ENCODE measurements at places on chromosomes 2 and 18.

DNA sequence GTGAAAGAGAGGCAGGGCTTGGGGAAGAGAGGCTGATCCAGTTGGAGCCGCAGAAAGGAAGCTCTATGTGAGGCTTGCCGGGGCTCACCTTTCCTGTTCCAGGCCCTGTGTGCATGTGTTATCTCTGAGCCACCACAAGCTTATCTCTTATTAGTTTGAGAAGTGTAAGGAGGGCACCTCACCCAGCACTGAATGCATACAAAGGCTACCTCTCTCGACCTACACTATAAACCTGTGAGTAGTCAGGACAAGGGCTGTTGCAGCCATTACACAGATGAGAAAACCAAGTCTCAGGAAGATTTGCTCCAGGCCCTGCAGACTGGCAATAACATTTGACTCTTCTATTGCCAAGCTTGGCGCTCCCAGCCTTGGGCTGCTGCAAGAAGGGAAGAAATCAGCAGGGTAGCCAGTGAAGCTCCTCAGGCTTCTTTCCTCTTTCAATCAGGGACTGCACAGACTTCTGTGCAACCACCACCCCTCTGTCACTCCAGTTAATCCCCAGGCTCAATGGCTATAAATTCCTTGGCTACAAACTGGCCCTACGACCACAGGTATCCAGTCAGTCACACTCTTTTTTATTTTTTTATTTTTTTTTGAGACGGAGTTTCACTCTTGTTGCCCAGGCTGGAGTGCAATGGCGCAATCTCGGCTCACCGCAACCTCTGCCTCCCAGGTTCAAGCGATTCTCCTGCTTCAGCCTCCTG is 73.8 kb downstream of the CLHC1 start:
- no peak for DNase-seq

- DNase-seq, result no peak
Observed at GRCh38 chr2:121028577-121028976, 256.4 kb downstream of the TFCP2L1 start.

- no peak for DNase-seq
Observed at GRCh38 chr2:178860551-178860950, 53.3 kb upstream of the TTN start.

- no peak for DNase-seq
Observed at GRCh38 chr18:6878556-6879297, 149.2 kb downstream of the ARHGAP28 start.

- no peak for DNase-seq
Observed at GRCh38 chr2:66563473-66563872, 128.5 kb downstream of the MEIS1 start.

DNA sequence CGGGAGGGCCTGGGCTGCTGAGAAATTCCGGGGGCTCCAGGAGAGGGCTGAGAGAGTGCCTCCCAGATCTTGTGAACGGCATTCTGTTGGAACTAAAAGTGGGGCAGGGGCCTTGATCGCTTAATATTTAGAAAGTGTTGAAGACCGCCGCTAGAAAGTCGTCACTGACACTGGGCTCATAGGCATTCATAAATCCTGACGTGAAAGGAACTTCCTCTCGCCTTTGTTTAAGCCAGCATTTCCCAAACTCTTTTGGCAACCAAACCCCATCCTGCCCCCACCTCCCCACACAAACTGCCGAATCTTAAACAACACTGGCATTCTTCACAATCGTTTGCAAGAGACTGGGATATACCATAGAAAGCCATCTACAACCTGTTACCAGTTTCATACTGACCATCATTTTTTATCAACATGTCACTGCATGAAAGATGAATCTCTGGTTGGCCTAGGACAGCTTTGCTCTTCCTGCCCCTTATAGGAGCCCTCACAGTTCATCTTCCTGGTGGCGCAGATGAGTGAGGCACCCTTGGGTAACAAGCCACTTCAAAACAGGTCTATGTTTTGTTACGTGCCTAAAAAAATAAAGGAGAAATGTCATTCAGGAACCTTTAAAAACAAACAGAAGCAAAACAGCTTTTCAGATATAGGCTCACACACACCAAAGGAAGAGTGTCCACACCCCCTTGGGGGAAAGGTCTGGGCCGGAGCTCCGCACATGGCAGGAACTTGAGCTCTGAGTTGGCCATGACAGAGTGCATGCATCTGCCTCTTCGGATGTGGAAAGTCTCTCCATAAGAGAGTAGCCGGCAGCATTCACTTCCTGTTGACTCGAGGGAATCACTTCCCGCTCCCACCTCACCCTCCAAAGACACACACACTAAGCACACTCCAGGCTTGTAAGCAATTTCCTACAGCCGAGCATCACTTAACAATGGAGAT is 13.0 kb downstream of the MTERF4 start:
- no peak for DNase-seq

DNA sequence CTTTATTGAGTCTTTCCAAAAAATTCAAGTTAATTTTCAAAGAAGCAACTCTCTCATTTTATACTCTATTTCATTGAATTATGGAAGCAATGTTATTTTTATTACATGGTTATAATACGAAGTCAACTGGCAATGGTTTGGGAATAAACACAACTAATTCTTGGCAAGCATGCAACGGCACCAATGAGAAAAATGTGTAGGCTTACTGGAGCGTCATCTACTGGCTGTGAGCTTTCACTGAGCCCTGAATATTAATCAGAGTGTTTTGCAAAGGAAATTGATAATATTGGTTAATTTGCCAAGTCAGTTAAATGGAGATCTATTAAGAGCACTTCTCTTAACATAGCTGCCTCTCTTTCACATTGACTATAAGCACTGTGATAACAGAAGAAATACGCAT is 163.9 kb downstream of the IKZF2 start:
- no peak for DNase-seq

- no peak for DNase-seq
Observed at GRCh38 chr2:8548065-8548618, 133.7 kb upstream of the ID2 start.

DNA sequence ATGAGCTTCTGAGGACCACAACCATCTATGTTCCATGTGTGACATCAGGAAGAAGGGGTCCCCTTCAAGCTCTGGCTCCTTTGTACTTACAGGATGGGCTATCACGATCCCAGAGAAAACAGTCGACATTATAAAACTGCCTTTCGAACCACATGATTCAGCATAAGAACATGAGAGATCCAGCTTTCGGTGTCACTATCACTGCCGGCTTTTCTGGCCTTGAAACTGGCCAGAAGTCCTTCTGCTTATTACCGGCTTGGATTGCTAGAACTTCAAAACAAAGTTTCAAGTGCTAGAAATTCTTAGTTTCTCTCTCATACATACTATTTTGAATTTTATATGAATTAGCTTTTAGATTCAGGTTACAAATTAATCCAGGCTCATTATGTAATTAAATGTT is 138.9 kb downstream of the PID1 start:
- DNase-seq, result no peak

DNA sequence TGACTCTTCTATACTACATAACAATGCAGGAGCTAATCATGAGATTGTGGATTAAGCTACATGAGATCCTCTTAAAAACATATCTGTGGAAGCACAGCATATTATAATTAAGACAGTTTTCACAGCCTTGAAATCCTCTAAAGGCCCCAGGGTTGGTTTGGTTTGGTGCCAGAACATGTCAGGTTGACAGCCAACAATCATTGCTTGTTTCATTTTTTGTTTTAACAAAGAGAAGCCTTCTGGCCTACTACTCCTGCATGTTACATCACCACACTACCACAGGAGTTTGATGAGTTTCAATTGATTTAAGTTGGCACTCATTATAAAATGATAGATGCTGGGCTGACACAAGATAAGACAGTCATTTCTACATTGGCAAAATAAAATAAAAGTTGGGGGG is 255.9 kb upstream of the ERBB4 start:
- no peak for DNase-seq

DNA sequence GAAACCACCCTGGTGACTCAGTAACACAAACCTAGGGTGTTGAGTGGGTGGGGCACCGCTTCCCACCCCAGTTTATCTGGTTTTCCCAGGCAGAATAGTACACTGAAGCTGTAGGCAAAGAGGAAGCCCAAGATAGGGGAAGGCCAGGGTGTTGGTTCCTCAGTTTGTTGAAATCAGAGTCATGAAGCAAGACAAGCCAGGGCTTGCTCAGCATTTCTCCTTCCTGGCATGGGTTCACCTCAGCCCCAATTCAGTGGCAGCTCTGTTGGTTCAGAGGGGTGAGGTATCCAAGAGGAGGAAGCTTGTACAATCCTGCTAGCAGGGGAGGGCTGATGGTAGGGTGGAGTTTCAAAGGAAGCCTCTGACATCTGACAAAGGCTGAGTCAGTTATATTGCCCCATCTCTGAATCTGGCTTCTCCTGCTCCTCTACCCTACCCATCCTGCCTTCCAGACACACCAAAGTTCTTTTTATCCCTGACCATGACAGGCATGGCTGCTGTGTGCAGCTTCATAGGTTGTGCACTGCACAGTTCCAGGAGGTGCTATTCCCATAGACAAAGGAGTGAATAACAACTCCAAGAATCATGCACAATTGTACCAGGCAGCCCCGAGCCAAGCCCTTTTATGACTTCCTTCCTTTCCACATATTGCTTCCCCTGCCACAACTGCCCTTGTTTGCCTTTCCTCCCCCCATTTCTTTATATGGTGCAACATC is 24.9 kb upstream of the RAB10 start:
- no peak for DNase-seq

DNA sequence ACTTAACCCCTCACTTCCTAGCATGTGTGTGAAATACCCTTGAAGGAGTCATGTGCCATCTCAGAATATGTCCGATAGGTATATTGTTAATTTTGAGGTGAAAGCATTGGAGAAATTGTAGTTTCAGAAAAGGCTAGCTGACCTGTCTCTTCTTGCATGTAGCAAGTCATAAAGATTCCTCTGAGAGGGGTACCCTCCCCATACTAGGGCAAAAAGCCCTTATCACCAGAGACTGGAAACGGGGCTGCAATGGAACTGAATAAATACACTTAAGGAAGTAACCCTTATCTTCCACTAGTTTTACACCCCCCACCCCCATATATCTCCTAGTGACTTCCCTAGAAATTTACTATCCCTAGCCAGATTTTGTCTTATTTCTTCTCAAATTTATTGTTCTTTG is 1.8 kb upstream of the SF3B6 start:
- DNase-seq, result no peak

DNA sequence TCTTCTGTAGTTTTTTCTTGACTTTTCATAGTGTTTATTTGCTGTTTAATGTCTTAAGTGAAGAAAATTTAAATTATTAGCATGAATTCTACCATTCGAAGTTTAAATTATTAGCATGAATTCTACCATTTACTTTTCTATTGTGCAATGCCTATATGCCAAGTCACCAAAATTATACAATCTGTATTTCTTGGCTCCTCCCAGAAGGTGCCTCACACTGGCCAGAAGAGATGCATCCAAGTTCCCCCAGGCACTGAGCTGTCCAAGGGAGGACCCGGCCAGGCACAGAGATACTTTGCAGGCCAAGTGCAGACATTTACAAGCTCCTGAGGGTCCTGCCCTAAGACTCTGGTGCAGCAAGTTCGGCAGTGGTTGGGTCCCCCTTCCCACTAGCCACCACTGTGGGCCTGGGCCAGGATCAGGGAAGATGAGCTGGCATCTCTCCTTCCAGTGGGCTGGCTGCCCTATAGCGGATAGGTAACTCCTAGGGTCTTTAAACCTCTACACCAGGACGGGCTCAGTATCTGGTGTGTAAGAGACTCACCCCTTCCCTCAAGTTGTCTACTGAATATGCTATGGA is 31.3 kb downstream of the TMEM247 start:
- no peak for DNase-seq

DNA sequence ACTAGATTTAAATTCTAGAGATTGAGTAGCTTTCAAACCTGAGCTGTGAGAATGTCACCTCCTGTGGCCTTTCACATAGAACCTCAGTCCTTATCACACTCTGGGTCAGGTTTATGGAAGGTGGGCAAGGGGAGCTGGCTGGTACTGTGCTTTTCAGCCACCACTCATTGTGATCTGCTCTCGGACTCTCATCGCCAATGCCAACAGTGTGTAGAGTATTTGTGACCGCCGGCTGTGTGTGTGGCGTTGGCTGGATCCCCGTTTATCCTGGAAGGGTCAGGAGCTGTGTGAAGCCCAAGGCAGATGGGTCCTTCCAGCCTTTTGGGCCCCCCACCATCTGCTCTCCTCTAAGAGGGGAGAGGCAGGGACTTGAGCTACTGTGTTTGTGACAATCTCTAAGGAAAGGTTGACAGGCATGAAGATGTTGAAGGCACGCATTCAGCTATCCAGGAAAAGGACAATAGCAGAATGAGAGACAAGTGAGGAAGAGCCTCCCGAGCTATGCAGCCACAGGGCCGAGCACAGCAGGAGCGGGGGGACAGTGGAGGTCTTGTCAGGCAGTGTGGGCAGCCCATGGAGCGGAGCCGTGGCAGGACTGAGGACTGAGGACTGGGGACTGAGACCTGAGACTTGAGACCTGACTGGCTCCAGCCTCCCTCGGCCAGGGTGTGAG is 107.1 kb upstream of the TPO start:
- DNase-seq, result no peak

- peak; percentile 42 for DNase-seq
Observed at GRCh38 chr2:181891966-181892798, 652 bp downstream of the ITPRID2 start.

DNA sequence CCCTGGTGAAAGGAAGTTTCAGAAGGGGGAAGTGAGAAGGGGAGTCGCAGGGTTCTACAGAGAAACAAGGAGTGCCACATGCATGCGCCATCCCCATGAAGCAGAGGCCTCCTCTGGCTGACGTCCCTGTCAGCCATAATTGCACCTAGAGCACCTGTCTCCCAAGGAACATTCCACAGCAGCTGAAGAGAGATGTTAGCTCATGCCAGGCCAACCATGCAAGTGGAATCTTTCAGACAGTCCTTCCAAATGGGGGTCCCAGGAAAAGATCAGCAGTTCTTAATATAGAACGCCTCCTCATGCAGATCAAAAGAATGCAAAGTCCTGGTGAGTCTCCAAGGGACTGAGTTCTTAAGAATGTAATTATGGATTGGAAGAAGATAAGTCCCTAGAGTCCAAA is 29.6 kb downstream of the MRO start:
- DNase-seq, result no peak

DNA sequence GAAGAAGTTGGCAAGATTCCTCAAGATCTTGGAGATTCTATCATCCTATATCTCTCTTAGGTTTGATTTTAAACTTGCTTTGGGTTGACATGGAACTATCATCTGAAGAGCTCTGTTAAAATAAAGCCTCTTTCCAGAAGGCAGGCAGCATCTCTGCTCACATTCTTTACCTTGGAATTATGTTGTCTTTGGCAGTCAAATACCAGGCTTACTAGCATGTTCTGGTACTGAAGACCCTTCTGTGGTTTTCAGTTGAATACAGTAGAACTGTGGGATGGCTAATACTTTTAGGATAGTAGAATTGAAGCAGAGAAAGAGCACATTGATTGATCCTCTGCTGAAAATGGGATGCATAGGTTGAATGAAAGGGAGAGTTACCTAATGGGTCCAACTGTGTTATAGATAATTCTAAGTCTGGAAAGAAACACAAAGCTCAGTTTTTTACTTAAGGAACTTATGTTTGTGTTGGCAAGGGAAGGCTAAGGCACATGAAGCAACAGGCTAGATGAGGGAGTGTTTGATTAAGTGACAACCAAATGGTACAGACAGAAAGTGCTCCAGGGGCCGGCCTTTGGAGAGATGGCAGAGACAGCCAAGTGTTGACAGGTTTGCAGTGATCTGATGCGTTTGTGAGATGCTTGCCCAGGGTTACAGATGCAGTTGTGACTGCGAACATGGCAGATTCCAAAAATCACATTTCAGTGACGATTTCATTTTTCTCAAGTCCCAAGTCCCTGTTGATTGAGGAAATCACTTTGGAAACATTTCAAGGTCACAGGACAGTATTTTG is 397.9 kb downstream of the MEIS1 start:
- no peak for DNase-seq

All from esophagus squamous epithelium (tissue), 5 donors.